ENCODE measurements at places on chromosomes 3 and 15.

DNA sequence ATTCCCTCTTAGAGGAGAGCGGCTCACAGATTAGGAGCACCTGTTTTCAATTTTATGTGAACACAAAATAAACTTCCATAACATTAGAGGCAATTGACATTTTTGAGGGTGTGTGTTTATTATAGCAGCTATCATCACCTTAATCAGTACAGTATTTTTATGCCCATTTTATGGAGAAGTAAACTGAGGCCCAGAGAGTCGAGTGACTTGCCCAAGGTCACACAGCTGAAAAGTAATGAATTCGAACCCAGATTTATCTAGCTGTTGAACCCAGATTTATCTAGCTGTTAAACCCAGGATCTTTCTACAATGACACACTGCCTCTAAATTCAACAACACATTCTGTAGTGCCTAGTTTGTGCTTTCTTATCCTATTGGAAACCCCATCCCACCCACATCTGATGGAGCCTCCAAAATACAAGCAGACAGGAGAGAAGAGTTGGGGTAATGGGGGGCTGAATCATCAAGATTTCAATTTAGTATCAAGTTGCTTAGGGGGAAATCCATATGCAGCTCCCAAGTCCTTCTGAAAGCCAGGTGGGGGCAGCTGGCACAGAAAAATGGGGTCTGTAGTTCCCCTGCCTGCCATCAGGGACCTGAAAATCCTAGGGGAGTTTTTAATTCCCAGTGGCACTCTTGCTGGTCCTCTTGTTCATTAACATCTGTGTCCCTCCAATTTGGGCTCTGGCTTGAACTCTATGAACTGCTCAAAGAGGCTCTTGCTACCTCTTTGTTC, 50.4 kb upstream of the TRA2B start:
- DNase-seq = no peak

GRCh38 chr3:167820102-167820865, 84.8 kb downstream of the SERPINI1 start:
- no peak for DNase-seq

DNA sequence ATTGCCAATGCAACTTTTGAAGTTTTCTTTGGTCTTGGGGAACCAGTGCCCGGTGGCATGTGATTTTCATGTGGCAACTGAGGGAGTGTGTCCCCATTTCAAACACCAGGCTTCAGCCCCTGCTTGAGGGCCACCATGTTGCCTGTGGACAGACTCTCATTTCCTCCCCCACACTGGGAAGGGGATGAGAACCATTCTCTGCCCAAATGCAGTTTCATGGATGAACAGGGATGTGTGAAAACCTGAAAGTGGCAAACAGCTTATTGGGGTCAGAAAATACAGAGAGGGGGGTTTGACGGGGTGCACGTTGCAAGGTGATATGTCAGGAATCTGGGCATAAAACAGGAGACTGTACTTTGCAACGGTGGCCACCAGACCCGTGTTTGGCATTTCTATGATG, 6.3 kb downstream of the FAM107A start:
- no peak for DNase-seq

DNA sequence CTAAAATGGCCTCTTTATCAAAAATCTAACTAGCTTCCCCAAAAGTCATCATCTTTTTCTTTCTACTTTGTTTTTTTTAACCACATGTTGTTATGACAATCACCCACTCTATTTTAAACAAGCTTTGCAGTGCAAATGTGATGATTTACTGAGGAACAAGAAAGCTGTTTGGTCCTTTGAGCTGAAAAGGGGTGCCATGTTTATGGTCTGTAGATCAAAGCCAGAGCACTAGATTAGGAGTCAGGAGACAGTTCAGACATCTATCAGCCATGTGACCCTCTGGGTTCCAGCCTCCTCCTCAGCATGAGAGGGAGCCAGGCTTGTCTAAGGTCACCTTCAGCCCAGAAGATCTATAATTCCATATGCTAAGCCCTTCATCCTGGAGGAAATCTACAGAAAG, 65.9 kb downstream of the RPL22L1 start:
- no peak for DNase-seq

GRCh38 chr3:16203671-16204629, 29.5 kb downstream of the GALNT15 start:
- DNase-seq = no peak

All from activated CD4-positive, alpha-beta memory T cell treated with anti-CD3 and anti-CD28 coated beads for 36 hours (primary cell).